ENCODE measurements at places on chromosomes 3 and 15. TPM values are rescaled to one million over a fixed set of nuclear protein-coding genes. Genes with fewer than 3 reads are reported as not detected.
A peak's percentile ranks its signal among the peaks of the same experiment; 100 is the strongest.

DNA sequence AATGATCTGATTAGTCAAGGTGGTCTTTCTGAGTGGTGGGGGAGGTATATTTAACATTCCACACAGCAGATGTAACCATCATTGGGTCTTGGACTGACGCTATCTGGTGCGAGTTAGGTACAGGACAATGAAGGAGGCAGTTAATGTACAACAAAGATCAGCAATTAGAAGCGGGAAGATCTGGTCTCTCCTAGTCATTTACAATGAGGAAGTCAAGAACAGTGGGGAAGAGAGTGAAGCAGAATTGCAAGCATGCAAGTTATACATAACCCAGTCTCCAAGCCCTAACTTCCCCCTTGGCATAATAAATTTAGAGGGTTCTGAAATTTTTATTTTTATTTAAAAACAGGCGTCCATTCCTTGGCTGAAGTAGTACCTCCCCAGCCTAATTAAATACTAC is 14.1 kb downstream of the GPD1L start:
- no peak for DNase-seq

DNA sequence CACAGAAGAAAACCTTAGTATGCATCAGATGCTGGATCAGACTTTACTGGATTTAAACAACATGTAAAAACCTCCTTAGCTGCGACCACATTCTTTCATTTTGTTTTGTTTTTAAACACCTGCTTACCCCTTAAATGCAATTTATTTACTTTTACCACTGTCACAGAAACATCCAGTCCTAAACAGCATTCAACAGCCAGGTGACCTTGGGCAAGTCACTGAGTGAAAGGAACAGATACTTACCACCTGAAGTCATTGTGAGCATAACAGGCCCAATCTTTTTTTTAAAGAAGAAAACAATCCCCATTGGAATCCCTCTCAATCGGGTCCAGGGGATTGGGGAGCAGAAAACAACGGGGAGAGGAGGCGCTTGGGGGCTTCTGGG is 390 bp downstream of the STARD5 start:
- DNase-seq = no peak

DNA sequence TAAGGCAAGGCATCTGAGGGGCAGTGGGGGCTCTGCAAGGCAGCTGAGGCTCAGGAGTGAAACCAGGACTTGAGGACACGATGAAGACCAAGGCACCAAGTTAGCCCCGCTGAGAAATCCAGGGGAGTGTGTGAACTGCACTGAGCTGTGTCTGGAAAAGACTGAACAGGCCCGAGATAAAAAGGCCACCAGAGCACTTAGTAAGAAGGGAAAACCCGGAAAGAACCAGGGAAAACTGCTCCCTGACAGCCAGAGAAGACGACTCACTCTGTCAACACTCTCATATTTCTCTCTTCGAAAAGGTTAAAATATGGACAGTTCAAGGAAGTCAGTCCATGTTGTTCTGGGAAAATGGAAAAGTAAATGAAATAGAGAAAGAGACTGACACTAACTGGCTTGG is 109.0 kb downstream of the SEC22A start:
- DNase-seq = no peak

DNA sequence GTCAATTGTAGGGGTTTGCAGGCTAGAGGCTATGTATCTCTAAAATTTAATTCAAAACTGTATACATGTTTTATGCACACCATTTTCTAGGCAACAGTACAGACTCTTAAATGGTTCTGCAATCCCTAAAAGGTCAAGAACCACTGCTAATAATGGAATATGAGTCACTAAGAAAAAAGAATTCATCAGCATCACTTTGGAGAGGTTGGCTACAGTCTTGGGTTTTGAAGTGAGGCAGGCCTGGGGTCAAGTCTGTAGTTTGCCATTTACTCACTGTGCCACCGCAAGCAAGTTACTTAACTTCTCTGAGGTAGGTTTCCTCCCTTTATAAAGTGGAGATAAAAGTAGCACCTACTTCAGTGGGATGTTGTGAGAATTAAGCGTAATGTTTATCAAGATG is 33.7 kb downstream of the THRB start:
- DNase-seq = no peak

- DNase-seq = peak; percentile 68
These were observed 172.2 kb downstream of the SSR3 start for GRCh38 chr3:156382458-156383346.

- DNase-seq = no peak
These were observed 20.4 kb downstream of the CCDC191 start for GRCh38 chr3:114035896-114036295.

- no peak for DNase-seq
These were observed 687.9 kb upstream of the GRM7 start for GRCh38 chr3:6172871-6173642.

DNA sequence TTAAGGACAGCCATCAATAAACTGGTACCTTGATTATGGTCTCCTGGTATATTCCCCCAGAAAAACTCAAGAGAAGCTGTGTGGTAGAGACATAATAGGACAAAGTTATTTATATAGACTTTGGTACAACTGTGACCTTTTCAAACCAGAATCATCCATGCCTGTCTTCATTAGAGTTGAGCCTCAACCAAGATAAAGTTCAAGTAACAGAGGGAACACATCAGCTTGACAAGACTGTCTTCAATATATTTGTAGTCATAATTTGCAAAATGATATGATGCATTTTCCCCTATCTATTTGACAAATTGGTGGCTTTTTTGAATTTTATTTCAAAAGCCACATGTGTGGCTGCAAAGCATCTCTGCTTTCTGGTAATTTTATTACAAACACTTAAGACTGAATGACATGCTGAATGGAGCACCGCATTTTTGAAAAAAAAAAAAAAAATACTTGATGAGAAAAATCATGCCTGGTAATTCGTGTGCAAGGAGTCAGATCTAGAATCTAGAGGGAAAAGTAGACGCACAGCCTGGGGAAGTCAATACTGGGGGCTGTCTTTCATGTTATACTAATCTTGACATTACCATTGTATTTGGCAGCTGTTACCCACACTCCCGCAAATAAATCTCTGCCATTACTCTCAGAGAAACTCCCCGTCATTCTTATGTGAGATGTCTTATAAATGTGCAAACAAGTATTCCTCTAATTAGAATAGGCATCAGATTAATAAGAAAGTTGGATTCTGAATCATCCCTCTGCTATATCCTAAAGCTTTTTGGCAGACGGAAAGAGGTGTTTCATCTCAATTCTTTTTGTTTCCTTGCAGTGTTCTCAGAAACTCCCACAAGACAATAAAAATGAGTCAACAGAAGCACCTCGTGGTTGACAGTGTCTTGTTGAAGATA is 554.8 kb upstream of the CBLB start:
- DNase-seq = no peak

GRCh38 chr15:40953713-40954074 is 423 bp downstream of the CHAC1 start:
- DNase-seq = no peak

- no peak for DNase-seq
These were observed 48.5 kb downstream of the ACAA1 start for GRCh38 chr3:38088126-38089078.

GRCh38 chr3:51874889-51875288 is 512 bp downstream of the IQCF5 start:
- DNase-seq = no peak

Gene NUP210
- total RNA-seq = 169 TPM

Gene TNNC1
- total RNA-seq = 1.5 TPM

Gene GNAT1
- not detected for total RNA-seq

Gene SLCO2A1
- total RNA-seq = not detected

Gene TMEM108
- not detected for total RNA-seq

Gene LRRIQ4
- total RNA-seq = 0.09 TPM

Data from activated CD4-positive, alpha-beta T cell treated with anti-CD3 and anti-CD28 coated beads, Interleukin-2, amount 10 ng/mL, durations not matched to agents 24 days and 14 days (primary cell).